Endothelial cell (in vitro differentiated cells): ENCODE measurements at places on chromosomes 3 and 15. TPM values are rescaled to one million over a fixed set of nuclear protein-coding genes. Genes with fewer than 3 reads are reported as not detected.

Gene SCN11A
- 0.69 TPM for total RNA-seq

Gene RTP1
- not detected for total RNA-seq

Gene TTLL13
- not detected for total RNA-seq

Gene DOCK3
- total RNA-seq, result 1.3 TPM

Gene PTX3
- total RNA-seq, result 0.13 TPM

Gene TGM5
- not detected for total RNA-seq

Gene CCNB2
- 16.5 TPM for total RNA-seq

Gene NCEH1
- 6.6 TPM for total RNA-seq

Gene CDHR4
- 1.1 TPM for total RNA-seq

Gene ALDH1A2
- total RNA-seq, result 2.6 TPM

Gene ZNF502
- 2.6 TPM for total RNA-seq

Gene NCBP2
- 61.0 TPM for total RNA-seq

Gene LZTFL1
- 19.5 TPM for total RNA-seq

Gene ZMYND10
- total RNA-seq, result not detected

Gene SYNM
- 1.7 TPM for total RNA-seq

GRCh38 chr3:181403876-181404660, 307.7 kb upstream of the SOX2 start:
- DNase-seq, result no peak

DNA sequence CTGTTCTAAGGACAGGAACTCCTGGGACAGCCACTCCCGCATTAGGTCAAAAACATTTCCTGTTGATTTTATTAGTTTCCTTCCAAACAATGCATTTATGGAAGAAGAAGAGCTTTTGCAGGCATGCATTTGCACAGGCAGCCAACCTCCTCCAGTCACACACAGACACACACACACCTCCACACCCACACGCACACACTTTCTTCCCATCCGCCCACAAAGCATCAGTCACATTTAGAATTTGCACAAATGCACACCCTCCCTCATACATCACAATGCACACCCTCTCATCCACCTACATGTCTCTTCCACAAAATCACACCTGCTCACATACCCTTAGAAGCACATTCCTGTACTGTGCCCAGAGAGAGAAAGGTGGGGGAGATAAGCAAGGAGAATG, 4.1 kb upstream of the TYRO3 start:
- no peak for DNase-seq

GRCh38 chr15:81087066-81087465, 47.0 kb upstream of the CFAP161 start:
- DNase-seq, result no peak

DNA sequence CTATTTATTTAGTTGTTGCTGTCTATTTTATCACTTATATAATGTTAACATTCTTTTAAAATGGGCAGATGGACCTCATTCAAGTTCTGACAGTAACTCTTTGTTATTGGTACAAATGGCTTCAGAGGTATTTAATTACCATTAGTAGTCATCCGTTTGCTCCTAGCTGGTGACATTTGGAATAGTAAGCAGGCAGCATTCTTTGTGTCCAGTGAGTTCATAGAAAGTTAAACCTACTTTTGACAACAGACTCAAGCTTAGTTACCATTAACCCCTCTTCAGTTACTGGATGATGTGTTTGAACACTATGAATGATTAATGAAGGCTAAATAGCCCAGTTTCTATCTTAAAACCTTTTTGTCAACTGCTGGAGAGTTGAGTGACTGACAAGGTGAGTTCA, 500.7 kb upstream of the ATP11B start:
- no peak for DNase-seq

DNA sequence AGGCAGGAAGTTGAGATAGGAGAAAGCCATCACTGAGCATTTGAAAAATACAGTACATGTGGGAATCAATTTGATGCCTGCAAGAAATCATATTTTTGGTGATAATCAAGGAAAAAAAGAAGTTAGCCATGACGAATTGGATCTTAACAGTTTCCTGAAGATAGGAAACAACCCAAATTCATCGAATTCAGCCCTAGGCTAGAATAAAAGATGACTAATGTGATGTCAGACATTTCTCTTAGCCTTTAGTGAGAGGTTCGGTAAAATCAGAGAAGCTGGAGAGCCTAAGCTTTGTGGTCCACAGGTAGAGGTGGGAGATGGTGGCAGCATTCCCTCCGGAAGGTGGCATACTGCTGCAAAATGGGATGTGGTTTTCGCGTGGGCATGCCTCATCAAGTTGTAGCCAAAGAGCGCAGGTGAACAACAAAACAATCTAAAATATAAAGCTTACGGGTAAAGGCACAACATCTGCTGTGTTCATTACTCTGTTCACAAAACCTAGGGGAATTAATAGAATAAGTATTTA, 144.1 kb upstream of the ALCAM start:
- no peak for DNase-seq

GRCh38 chr3:183534249-183534648, 21.3 kb downstream of the KLHL6 start:
- DNase-seq, result no peak

DNA sequence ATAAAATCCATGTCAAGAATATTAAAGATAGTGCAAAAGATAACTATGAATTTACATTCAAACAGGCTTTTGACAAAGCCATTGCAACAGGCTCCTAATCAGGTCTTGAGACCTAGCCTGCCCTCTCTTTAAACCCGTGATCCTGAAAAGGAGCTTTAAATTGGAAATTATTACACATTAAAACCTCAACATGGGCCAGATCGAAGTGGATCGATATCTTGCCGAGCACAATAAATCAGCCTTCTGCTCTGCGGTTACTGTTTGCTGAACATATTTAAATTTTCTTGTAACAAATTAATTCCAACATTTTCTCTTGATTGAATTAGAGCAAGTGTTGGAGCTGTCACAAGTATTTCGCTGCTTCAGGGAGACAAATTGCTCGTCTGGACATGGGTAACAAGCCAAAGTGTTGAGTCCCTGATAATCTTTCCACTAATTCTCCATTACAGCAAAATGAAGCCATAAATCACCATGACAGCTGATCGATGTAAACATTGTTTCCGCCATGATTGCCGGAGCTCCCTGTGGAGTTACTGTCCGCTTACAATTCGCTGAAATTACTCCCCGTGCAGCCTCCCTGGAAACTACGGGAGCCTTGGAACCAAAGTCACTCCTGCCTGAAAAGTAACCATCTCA, 47.6 kb downstream of the SHOX2 start:
- no peak for DNase-seq

DNA sequence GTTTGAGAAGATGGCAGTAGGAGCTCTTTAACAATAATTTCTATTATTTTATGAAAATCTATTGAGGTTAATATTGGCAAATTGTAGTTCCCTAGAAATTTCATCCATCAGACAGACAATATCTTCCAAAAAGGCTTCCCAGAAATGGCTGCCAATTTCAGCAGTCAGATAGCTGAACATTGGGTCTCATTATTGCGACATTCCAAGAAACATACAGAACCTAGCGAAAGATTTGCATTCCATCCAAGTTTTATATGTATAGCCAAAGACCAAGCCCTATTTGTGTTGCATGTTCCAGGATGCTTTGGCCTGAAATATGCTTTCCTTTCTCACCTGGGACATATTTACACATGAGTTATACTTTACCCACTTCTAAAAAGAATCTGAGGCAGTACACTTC, 24.5 kb downstream of the ACP3 start:
- no peak for DNase-seq

DNA sequence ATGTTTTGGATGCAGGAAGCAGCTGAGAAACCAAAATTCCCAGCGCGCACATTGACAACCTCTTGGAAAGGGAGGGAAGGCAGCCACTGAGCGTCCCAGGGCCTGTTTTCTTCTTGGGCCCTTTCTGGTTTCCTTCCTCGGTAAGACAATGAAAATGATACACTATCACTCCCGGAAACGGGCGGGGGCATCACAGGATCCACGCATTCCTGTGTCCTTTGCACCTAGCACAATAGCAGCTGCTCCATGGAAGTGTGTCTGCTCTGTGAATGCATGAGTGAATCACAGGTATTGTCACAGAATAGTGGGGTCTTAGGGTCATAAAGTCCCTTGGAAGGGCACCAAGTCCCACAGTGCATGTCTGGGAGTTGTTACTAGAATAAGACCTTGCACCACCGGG, 6.3 kb upstream of the ITPKA start:
- DNase-seq, result no peak

- no peak for DNase-seq
Measured at GRCh38 chr3:14253022-14253706, 74.5 kb downstream of the LSM3 start.

GRCh38 chr3:70247955-70248354, 64.5 kb downstream of the MDFIC2 start:
- no peak for DNase-seq

- no peak for DNase-seq
Measured at GRCh38 chr15:27330326-27330725, 359.3 kb downstream of the GABRG3 start.

DNA sequence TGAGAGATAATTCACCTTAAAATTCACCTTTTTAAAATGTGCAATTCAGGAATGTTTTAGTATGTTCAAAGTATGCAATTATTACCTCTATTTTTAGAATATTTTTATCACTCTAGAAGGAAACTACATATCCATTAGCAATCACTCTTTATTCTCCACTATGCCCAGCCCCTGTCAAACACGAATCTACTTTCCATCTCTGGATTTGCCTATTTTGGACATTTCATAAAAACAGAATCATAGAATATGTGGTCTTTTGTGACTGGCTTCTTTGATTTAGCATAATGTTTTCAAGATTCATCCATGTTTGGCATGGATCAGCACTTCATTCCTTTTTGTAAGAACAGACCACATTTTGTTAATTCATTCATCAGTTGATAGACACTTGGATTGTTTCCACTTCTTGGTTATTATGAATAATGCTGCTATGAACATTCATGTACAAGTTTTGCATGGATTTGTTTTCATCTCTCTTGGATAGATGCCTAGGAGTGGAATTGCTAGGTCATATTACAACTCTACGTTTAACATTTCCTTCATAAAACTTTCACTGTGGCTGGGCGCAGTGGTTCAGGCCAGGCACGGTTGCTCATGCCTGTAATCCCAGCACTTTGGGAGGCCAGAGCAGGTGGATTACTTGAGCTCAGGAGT, 12.7 kb downstream of the HMCES start:
- DNase-seq, result no peak

DNA sequence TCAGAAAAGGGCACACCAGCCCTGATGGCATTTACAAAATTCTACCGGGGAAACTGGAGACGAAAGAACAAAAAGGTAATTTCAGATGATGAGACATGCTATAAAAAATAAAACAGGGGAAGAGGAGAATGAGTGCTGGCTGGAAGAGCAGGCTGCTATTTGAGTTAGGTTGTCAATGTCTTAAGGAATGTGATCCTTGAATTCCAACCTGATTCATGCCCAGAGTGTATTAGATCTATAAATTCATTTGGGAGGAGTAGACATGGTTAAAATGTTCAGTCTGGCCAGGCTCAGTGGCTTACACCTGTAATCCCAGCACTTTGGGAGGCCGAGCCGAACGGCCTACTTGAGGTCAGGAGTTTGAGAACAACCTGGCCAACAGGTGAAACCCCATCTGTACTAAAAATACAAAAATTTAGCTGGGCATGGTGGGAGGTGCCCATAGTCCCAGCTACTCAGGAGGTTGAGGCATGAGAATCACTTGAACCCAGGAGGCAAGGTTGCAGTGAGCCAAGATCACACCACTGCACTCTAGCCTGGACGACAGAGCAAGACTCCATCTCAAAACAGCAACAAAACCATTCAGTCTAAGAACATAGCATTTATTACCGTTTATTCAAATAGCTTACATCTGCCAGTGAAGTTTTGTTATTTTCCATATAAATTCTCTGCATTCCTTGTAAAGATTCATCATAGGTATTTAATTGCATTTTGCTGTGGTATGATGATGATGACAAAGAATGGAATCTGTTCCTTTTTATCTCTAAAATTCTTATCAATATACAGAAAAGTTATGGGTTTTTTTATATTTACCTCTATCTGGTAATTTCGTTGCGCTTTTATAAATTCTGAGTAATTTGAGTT, 126.7 kb upstream of the NR2E3 start:
- DNase-seq, result no peak

DNA sequence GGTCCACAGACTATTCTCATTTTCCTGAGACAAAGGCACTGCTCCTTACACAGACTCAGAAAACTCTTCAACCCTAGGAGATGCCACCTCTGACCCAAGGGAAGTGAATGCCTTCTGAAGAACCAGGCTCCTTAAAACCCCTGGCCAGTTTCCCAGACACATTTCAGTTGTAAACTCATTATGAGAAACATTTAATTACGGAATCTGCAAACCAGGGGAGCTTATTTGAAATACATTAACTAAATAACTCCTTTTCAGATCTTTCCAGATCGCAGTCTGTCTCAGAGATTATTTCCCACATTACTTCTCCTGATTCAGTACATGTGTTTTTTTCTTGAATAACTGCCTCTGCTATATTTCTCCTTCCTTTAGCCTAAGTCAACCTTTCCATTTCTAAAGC, 17.6 kb downstream of the MYO5A start:
- DNase-seq, result no peak

- no peak for DNase-seq
Measured at GRCh38 chr15:49847423-49848281, 226.8 kb downstream of the DTWD1 start.

DNA sequence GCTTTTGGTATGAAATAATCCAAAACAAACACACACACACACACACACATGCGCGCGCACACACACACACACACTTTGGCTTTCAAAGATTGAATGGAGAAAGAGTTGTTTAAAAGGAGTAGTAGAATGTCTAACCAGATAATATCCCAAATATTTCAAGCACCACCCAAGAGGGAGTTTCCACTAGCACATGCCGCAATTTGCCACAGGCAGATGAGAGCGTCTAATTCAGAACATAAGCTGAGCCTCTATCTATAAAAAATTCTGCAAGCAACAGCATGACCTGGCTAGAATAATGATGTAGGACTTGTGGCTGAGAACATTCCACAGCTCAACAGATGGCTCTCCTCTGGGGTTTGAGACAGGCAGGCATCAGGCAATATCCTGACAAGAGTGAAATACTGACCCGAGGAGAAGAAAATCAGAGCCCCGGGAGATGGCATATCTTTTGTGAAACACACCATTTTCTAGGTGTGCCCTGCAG, 302.5 kb upstream of the GADL1 start:
- no peak for DNase-seq

DNA sequence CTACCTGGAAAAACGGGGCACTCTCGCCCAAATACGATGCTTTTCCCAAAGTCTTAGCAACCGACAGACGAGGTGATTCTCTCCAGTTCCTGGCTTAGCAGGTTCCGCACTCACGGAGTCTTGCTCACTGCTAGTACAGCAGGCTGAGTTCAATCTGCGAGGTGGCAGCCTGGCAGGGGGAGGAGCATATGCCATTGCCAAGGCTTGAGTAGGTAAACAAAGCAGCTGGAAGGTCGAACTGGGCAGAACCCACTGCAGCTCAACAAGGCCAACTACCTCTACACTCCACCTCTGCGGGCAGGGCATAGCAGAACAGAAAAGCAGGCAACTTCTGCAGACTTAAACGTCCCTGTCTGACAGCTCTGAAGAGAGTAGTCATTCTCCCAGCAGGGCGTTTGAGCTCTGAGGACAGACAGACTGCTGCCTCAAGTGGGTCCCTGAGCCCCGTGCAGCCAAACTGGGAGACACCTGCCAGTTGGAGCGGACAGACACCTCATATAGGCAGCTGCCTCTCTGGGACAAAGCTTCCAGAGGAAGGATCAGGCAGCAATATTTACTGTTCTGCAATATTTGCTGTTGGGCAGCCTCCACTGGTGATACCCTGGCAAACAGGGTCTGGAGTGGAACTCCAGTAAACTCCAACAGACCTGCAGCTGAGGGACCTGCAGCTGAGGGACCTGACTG, 73.4 kb upstream of the CADM2 start:
- DNase-seq, result no peak
